Left forelimb (tissue), 1 donor: ENCODE measurements at places on chromosomes 4 and X.

DNA sequence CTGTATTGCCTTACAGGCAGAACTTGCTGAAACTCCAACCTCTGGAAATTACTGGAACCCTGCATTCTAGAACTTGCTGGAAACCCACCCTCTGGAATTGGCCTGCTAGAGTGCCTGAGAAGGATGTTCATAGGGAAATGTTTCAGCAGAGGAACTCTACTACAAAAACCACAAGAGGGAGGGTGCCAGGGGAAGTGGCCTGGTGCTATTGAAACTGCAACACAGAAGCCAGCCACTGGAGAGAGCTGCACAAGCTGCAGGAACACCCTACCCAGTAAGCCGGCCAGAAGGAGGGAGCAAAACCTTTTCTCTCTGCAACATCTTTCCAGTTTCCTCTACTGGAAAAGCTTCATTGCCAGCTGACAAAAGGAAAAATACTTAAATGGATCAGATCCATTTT is 2.5 kb upstream of the BRWD3 start:
- DNase-seq: no peak

GRCh38 chr4:122731676-122732075 is 828 bp upstream of the BBS12 start:
- no peak for DNase-seq

DNA sequence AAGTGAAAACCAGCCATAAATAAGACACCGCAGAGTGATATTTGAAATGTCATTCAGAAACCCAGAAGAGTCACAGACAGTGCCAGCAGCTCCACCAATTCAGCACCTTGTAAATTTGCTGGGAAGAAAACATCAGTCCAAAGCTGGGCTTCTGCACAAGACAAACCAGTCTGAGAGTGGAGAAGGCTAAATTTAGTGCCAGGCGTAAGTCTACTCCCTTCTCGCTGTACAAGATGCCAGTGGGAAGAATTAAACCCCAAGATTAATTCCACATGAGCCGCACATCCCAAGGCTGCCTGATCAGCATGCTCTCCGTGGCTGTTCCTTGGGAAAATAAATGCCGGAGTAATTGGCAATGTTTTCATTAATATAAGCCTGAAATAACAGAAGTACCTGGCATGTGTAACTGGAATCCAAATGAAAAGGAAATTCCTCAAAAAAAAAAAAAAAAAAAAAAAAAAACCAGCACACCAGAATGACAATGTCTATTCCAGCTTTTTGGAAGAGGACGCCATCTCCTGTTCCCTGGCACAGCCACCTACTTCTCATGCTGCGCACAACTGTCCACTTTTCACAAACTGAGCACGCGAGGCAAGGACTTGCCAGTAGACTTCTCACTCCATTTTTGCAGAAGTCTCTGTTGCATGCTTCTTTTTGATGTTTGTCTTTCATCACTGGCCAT is 95.5 kb downstream of the NSUN7 start:
- no peak for DNase-seq

DNA sequence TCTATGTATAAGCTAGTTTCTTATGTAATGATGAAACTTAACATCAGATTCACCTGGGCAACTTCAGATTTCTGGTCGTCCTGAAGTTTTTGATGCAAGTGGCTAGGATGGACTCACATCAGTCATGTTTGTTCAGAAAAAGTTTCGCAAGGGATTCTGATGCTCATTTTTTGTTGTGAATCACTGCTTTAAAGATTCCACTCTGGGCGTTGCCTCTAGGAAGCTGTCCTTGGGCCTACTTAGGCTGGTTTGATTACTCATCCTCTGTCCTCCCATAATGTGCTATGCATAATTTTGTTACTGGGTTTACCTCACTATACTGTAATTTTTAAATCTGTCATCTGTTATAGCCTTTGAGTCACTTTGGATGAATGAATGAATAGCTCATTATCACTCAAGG is 30.8 kb downstream of the HERC3 start:
- no peak for DNase-seq

DNA sequence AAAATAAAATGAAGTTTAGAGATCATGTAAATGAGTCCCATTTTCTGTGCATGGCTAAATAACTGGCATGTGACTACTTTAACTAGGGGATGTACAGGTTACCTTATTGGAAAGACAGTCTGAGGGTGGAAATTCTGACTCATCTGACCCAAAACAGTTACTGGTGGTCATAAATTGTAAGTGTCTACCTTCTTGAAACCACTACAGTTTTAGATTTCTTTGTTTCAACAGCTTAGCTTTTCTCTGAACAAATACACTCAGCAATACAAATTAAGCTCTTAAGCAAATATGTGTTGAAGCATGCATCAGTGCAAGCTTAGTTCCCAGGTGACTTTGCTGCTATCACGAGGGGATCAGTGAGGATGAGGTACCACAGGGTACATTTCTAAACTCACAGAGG is 60.7 kb upstream of the PGM2 start:
- no peak for DNase-seq

- no peak for DNase-seq
Measured at GRCh38 chr4:102318105-102318504, 27.2 kb downstream of the SLC39A8 start.

- DNase-seq: no peak
Measured at GRCh38 chrX:123731258-123731986, 1.4 kb downstream of the THOC2 start.

DNA sequence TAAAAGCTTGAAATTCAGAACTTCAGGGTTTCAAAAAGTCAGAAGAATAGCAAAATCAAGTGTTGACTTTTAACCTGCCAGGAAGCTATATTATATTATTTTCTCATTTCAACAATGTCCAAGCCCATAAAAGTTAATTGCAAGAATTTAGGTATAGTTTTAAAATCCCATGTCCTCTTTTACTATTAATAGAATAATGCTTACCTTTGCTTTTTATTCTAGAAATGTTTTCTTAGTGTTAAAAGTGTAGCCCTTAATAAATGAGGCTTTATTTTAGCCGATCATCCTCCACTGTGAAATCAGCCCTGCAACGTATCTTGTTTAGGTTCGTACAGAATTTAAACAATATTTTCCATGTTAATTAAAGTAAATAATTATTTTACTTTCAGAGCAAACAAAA is 31.5 kb downstream of the TMA16 start:
- DNase-seq: no peak

GRCh38 chrX:9370893-9371292 is 94.0 kb upstream of the TBL1X start:
- no peak for DNase-seq

GRCh38 chrX:155747520-155747919 is 133.6 kb upstream of the VAMP7 start:
- no peak for DNase-seq

- DNase-seq: no peak
Measured at GRCh38 chr4:3346146-3346545, 53.3 kb downstream of the RGS12 start.

GRCh38 chrX:130174045-130174704 is 2.4 kb downstream of the RAB33A start:
- no peak for DNase-seq

GRCh38 chrX:136827026-136827425 is 46.3 kb upstream of the ARHGEF6 start:
- no peak for DNase-seq

GRCh38 chr4:54513204-54513603 is 144.6 kb upstream of the KIT start:
- DNase-seq: no peak

DNA sequence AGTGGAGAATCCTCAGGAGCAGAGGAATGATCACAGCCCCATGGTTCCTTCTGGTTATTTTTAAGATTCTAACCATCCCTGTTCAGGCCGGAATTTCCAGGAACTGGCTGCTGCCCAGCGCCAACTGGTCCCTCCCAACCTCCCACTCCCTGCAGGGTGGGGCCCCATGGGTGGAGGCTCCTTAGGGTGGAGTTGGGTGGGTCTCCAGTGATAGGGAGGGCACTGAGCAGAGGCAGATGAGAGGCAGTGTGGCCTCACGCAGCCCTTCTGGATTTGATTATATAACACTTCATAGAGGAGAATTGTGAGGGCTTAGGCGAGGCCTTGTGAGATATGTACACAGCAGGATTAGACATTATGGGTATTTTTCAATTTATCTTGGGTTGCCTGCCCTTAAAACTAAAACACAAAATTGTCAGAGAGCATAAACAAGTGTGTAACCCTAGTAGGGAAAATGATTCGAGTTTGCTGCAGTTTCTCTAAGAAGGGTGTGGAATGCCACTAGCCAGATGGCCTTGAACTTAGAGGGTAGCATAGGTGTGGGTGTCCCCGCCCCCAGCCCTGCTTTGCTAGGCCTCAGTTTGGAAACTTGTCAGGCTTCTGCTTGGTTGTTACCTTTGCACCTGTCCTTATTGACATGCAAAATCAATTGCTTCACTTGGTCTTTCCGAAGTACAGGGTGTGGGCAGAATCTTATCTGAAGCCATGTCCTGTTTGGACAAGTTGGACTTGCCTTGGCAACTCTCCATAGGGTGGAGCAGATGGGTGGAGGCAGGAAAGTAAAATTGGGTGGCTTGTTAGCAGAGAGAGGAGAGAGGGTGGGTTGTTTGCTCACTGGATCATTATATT is 9.4 kb downstream of the KLF3 start:
- DNase-seq: no peak

- DNase-seq: no peak
Measured at GRCh38 chr4:187992971-187993370, 2.6 kb upstream of the ZFP42 start.

DNA sequence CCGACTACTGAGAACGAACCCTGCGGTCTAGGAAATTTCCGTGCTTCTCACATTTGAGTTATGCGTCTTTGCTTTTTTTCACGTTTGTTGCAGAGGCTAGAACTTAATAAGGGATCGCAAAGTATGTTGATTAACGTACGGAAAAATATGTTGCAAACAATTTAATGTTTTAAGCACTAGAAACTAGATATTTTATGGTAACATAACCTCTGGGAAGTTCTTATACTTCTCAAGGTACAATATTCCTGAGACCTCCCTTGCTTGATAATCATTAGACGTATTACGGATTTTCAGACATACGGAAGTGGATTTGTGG is 639 bp upstream of the PRDM5 start:
- DNase-seq: no peak

DNA sequence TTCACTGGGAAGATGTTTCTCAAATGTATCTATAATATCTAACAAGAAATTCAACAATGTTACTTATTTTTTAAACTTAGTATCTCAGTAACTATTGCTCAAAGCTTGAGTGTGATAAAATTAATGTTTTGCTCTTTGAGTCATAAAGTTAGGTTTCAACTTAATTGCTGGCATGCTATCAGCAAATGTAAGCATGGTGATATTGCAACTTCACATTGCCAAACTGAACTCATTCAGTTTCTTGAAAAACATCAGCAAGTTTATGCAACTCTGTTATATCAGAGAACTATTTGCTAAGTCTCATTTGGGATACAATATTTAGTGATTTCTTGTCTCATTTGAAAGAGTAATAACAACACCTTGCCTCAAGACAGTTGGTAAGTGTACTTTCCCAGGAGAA is 91.2 kb upstream of the KLF3 start:
- DNase-seq: no peak
